ENCODE measurements at places on chromosomes 13 and 19.

- no peak for DNase-seq
These were observed 15.3 kb upstream of the KCTD4 start for GRCh38 chr13:45216193-45216592.

DNA sequence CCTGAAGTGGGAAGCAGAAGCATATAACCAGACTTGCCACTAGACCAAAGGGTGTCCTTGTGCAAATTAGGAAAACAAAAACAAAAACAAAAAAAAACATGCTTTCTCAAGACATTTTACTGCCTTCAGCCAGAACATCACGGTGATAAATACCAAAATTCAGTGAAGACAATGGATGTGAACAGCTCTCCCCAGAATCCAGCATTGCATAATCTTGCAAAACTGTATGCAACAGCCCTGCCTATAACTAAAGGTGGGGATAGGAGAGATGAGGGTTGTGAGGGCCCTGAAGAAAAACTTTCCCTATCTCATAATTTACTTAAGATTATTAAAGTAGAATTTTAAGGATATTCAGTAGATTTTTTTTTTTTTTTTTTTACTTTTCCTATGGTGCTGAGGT is 24.9 kb upstream of the NDFIP2 start:
- no peak for DNase-seq

DNA sequence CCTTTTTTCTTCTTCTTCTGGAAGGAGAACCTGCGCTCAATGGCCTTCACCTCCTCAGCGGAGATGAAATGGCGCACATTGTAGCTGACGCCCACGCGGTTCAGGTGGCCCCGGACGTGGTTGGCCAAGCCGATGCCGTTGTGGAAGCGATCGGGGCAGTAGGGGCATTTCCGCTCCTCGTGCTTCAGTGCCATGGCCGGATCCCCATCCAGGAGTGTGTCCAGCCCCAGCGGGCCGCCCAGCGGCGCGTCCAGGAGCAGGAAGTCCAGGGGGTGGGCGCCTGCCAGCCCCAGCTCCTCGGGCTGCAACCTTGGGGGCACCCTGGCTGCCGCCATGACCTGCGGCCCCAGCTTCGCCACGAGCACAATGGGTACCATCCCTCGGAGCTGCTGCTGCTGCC is 11.2 kb downstream of the WIZ start:
- DNase-seq, result no peak

DNA sequence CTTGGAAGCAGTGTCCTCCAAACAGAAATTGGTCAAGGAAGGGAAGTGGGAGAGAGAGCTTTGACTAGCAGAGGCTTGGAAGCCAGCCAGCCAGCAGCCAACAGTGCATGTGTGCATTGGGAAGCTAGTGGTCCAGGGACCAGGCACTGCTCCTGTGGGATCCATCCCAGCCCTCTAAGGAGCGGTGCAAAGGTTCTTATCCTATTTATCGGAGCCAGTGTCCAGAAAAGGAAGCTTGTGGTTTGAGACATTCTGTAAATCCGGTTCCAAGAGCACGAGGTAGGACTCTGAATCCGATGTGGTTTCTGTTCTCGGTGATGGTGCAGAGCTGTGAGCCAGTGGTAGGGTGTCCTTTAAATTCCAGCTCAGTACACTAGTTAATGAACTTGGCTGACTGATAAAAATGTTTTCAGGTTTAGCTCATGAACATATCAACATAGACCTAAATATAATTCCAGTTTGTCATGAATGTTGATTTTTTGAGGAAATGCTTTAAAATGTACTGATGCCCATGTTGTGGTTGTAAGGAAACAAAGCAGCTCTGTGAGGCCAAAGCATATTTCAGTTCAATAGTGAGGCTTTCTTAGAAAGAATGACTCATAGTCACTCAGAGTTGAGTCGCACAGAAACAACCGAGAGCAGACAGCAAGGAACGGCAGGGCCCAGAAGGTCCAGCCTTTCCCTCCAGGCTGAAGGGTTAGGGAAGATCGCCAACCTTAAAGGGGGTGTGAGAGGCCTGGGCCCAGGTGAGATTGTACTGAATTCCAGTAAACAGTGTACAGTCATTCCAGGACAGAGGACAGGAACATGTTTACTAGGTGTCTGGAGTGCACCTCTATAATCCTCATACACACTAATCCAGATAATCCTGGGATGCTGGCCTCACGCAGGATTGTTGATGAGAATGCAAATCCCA is 21.5 kb upstream of the GARRE1 start:
- peak; percentile 90 for DNase-seq

DNA sequence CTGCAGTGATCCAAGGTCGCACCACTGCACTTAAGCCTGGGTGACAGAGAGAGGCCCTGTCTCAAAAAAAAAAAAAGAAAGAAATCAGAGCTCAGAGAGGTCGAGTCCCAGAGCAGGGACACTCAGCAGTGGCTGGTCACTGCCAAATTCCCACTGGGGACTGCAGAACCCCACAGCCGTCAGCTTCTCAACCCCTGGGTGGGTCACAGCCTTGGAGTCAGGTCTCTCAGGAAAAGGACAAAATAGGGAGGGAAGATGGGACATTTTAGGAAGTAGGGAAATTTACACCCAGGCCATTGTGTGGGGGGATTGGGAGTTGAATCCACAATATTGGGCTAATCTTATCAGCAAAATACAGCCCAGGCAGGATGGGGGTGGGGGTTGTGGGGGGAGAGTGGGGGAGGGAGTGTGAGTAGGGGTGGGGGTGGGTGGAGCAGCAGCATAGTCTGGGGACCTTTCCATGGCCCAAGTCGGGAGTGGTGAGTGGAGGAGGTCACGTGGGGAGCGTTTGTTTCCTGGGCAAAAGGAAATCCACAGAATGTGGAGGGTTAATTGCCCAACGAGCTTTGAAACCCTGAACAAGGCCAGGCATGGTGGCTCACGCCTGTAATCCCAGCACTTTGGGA is 5.0 kb upstream of the CCDC194 start:
- DNase-seq, result no peak

DNA sequence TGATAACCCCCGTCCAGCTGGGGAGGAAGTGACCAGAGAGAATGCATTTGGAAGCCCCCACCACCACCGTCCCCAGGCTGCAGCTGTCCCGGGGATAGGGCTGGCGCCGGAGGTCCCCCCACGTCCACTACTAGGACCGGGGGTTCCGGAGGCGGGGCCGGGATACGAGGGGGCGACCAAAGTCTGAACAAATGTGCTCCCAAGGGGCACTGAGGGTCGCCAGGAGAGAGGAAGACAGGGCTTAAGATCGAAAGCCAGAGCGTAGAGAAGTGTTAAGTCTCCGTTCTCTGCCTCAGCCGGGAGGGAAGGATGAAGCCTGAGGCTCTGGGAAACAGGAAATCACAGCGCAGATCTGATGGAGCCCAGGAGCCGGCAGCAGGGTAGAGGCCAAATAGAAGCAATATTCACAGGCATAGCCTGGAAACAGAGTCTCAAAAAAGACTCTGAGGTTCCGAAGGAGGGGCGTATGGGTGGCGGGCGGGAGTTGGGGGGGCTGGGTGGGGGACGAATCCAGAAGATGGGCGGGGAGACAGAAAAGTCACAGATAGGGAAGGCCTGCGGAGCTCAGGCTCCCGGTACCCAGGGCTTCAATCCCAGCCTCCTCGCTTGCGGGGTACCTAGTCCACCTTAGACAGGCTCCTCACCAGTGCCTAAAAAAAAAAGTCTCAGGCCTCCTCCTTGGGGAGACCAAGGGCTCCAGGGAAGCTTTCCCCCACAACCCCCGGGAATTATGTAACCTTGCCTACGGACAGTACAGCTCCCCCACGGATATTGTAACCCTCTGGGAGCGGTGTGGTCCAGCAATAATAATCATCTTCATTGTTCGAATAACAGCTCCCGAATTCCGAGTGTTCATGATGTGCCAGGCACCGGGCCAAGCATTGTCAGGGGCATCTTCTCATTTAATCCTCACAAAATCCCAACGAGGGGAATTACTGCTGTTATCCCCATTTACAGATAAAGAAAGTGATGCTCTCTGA is 1.1 kb upstream of the ERF start:
- peak; percentile 70 for DNase-seq

- peak; percentile 88 for DNase-seq
These were observed 4.8 kb downstream of the TSKS start for GRCh38 chr19:49758292-49758691.

GRCh38 chr13:79932556-79932955 is 408.4 kb downstream of the SPRY2 start:
- DNase-seq, result no peak

DNA sequence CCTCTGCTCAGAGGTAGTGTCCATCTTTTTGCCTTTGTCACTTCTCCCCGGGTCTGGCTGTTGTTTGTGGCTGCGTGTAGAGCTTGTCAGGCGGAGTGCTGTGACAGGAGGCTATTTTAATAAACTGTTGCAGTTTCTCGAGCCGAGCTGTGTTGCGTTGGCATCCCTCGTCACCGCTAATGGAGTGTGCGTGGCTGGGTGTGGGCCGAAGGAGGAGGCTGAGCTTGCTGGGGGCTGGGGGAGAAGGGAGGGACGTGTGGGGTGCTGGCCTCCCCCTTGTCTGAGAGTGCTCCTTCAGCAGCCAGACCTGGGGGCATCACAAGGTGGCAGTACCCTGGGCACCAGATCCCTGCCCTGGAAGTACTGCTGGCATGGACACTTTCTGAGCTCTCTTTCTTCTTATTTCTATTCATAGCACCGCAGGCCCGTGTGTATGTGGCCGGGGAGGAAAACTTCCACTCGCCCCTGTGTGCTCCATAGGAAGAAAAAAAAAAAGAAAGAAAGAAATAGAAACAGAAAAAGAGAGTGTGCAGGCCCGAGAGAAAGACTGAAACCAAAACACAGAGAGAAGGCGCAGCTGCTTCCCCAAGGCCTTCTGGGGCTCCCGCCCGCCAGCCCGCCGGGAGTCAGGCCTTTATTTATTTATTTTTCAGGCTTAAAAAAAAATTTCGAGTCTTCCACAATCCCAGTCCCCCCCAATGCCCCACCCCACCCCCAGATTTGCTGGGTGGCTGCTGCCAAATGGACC is 27.0 kb downstream of the NFIX start:
- DNase-seq, result no peak

DNA sequence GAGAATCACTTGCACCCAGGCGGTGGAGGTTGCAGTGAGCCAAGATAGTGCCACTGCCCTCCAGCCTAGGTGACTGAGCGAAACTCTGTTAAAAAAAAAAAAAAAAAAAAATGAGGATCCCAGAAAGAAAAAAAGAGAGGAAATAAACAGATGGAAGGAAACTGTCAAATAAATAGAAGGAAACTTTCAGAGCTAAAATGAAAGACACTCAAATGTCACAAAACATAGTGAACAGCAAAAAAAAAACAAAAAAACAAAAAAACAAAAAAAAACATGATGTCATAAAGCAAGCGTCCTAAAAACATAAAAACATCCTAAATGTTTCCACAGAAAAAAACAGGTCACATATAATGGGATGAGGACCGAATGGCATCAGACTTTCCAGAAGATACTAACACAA is 15.0 kb downstream of the MLLT1 start:
- no peak for DNase-seq

DNA sequence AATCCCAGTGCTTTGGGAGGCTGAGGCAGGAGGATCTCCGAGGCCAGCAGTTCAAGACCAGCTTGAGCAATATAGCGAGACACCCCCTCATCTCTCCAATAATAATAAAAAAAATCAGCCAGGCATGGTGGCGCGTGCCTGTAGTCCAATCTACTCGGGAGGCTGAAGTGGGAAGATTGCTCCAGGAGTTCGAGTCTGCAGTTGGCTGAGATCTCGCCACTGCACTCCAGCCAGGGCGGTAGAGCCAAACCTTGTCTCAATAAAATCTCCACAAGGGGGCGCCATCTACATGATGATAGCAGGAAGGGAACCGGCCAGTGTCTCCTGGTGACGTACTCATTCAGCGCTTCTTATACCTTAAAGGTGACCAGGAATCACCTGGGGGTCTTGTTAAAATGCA is 13.6 kb upstream of the C5AR1 start:
- DNase-seq, result peak; percentile 79

DNA sequence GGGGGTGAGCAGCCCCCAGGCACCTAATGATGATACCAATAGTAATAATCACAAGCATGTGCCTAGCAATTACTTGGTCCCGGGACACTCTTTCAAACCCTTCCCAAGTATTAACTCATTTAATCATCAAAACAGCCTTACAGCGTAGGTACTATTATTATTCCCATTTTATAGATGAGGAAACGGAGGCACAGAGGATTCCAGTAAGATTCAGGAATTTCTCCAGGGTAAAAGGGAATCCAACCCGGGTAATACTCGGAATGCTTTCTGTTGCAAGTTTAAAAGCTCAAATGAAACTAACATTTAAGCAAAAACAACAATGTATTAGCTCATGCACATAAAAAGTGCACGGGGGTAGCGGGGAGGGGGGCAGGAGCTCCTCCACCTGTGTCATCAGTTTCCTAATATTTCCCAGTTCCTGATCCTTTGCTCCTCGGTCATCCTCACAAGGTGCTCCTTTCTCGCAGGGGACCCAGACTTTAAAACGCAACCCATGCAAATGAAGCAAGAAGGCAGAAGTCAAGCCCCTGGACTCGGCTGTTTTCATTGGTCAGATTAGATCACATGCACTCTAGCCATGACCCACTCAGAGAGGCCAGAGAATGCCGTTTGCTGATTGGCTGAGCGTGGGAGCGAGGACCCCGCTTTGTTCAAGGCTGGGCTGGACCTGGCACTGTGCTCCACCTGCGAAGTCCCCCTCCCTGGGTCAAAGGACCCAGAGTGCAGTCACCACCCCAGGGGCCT is 38.3 kb upstream of the C19orf12 start:
- DNase-seq, result no peak

- DNase-seq, result no peak
These were observed 310.1 kb downstream of the OLFM4 start for GRCh38 chr13:53338760-53339159.

DNA sequence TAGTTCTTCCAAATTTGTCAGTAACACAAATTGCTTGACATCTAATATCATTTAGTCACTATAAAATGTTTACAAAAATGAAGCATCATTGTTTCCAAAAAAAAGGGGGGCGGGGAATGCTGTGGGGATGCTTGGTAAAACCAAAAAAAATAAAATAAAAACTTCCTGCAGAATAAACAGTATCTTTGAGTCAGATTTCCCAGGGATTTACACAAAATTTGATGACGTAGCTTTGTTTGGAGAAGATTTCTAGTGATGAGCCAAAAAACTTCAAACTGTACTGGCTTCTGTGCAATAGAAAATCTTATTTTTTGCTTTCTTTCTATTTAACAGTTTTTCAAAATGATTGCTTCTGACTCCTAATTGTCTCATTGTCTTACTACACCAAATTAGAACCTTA is 80.0 kb downstream of the MZT1 start:
- no peak for DNase-seq

- peak; percentile 54 for DNase-seq
These were observed at the start of gene LTBP4 for GRCh38 chr19:40601134-40601974. TSS of gene LTBP4 (plus strand) at chr19:40601369. CDS start at chr19:40601388, 19 bp downstream.

DNA sequence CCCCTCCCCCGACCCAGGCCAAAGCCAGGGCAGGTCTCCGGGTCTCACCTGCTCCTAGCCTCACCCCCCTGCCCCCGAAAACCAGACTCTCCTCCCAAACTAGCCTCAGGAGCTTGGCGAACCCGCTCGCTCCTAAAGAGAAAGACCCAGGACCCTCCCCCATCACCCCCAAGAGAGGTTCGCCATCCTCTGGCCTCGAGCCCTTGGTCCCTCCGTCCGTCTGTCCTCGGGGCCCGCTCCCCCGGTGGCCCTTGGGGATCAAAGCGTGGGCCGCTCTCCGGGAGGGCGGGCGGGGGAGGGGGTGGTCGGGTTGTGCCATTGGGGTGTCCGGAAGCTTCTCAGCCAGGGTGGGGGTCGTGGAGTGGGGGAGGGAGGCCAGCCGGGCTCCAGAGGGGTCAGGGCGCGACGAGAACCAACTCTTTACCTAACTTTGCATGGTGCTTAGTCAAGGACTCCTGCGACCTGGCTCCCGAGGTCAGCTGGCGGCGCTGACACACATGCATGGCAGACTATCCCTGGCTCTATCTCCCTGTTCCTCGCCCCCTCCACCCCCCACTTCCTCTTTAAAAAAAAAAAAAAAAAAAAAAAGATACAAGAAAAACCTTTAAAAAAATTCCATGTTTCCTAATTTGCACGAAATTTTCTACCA is 15.6 kb downstream of the SMIM24 start:
- no peak for DNase-seq
